Thoracic aorta (tissue), 2 donors: ENCODE measurements at places on chromosomes 16 and 17.

DNA sequence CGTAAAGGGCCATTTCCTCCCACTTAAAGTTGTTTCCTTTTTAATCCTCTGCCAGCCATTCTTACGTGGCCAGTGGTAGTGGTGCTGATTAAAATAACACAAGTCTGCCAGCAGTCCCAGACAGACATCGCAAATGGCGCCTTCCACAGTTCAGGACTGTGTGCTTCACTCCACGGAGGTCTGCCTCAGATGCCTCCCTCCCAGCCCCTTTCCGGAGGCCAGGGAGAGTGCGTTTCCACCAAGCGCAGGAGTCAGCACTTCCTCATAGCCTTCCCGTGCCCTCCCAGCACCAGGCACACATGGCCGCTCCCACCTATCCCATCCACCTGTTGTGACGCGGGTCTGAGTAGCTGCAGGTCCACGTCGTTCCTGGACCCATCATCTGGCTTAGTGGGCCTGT, 205.6 kb downstream of the RPTOR start:
- no peak for DNase-seq

DNA sequence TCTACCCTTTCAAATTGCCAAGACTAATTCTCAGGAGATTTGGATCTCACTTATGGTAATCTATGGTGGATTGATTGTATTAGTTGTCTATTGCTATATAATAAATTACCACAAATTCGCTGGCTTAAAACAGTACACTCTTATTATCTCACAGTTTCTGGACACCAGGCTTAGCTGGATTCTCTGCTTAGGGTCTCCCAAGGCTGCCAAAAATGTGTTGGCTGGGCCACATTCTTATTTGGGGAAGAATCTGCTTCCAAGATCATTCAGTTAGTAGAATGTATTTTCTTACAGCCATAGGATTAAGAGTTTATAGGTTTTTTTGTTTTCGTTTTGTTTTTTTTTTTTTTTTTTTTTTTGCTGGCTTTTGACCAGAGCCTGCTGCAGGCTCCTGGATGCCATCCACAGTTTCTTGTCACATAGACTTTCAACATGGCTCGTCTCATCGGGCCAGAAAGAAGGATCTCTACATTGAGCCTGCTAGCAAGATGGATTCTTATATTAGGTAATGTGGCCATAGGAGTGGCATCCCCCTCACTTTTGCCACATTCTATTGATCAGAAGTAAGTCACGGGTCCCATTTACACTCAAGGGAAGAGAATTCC, 415.3 kb downstream of the KIF2B start:
- DNase-seq: no peak

GRCh38 chr17:41738077-41738800, 3.8 kb upstream of the HAP1 start:
- DNase-seq: peak; percentile 22

GRCh38 chr17:52470553-52470952, 312.0 kb upstream of the CA10 start:
- DNase-seq: no peak

- no peak for DNase-seq
Observed at GRCh38 chr16:8908810-8909468, 26.8 kb downstream of the LITAFD start.

- DNase-seq: peak; percentile 79
Observed at GRCh38 chr16:87464691-87465300, 28.0 kb downstream of the ZCCHC14 start.

DNA sequence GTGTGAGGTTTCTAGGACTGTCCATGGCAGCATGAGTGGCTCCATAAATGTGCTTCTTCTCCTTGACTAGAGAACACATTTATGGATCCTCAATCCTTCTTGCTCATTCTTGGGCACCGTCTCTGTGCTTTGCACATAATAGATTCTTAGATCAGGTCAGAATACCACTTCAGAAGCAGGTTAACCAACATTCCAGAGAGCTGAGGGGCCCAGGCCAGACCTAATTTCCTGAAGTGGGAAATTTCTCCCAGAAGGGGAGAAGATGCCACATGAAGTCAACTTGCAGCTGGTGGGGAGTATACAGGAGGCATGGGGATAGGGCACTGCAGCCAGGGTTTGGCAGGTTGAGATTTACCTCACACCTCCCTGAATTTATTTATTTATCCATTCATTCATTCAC, 24.4 kb upstream of the VAT1L start:
- DNase-seq: no peak

DNA sequence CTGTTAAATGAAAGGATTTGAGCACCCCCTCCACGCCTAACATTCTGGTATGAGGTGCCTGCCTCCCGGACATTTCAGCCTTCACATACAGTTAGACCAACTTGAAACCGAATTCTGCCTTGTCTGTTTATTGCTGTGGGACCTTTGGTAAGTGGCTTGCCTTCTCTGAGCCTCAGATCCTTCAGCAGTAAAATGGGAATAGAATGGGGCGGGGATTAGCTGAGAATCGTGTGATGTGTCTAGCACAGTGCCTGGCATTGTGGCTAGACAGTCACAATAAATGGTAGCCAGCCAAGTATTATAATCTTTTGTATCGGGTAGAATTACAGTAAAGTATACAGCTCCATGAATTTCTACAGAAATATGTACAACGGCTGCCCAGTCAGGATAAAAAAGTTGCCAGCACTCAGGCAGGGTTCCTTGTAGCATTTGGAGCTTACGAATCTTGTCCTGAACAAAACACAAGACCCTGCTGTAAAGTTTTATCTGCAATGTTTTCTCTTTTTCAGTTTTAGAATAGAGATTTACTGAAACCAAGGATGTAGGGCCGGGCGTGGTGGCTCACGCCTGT, 786 bp downstream of the TMC7 start:
- DNase-seq: no peak

- no peak for DNase-seq
Observed at GRCh38 chr16:66003201-66003600, 363.3 kb upstream of the CDH5 start.

- DNase-seq: no peak
Observed at GRCh38 chr16:30875871-30876801, 17.7 kb downstream of the BCL7C start.

DNA sequence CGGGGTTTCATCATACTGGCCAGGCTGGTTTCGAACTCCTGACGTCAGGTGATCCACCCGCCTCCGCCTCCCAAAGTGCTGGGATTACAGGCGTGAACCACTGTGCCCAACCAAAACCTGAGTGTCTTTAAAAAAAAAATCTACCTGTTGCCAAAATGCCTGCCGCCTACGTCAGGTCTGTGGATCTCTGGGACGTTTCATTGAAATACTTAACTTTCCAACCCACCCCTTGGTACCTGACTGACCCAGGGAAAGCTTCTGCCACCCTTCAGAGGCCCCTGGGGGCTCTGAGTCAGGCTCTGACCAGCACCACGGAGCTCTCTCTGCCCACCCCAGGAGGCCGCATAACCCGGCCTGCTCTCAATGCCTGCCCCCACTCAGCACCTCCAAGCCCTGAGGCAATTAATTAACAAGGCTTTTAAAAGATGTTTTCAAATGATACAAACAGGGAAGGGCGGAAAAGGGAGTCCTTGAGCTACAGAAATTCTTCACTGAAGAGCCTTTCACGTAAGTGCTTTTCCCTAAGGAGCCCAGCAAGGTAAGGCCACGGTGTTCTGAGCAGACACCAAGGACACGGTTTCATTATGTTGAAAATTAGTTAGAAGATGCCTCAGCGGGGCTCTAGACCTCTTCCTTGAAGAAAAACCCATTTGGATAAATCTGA, 29.3 kb upstream of the GSG1L start:
- no peak for DNase-seq

DNA sequence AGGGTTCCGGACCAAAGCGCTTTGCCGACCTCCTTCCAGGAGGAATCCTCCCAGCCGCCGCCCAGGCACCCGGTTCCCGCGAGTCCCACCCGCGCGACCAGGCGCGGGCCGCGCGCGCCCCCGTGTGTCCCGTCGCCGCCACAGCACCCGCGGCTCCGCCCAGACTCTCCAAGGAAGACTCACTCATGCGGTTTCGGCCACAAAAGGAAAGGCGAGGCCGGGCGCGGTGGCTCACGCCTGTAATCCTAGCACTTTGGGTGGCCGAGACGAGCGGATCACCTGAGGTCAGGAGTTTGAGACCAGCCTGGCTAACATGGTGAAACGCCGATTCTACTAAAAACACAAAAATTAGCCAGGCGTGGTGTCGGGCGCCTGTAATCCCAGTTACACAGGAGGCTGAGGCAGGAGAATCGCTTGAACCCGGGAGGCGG, 3.5 kb upstream of the PKMYT1 start:
- peak; percentile 44 for DNase-seq

DNA sequence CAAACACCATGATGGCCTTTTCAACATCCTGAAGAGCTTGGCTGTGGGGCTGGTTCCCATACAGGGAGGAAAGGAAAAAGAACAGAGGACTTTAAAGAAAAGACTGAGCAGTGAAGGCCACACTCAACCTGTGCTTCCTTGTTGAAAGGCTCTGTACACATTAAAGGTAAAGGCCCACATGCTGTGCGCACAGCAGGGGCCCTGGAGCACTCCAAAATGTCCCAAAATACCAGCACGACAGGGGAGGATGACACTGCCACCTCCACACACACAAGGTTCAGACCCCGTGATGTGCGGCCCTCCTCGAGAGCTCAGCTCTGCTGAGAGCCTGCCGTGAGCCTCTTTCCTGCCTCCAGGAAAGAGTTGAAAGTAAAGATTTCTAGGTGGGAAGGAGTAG, 36.5 kb downstream of the FANCA start:
- no peak for DNase-seq

GRCh38 chr16:65743558-65743957, 621.7 kb upstream of the CDH11 start:
- DNase-seq: no peak

- peak; percentile 80 for DNase-seq
Observed at GRCh38 chr17:78186692-78187595, at the start of the genes AFMID and TK1. Gene AFMID, plus strand, starts transcription at chr17:78187362. Its CDS starts 9 bp downstream, at chr17:78187371. Gene TK1, minus strand, starts transcription at chr17:78187052. Its CDS starts 58 bp downstream, at chr17:78186994.

- DNase-seq: no peak
Observed at GRCh38 chr16:89257757-89258465, 40.4 kb downstream of the ZNF778 start.
